Adrenal gland (tissue), 19 donors: ENCODE measurements at places on chromosomes 6 and 20. TPM values are rescaled to one million over a fixed set of nuclear protein-coding genes. Genes with fewer than 3 reads are reported as not detected.
A peak's percentile ranks its signal among the peaks of the same experiment; 100 is the strongest.

DNA sequence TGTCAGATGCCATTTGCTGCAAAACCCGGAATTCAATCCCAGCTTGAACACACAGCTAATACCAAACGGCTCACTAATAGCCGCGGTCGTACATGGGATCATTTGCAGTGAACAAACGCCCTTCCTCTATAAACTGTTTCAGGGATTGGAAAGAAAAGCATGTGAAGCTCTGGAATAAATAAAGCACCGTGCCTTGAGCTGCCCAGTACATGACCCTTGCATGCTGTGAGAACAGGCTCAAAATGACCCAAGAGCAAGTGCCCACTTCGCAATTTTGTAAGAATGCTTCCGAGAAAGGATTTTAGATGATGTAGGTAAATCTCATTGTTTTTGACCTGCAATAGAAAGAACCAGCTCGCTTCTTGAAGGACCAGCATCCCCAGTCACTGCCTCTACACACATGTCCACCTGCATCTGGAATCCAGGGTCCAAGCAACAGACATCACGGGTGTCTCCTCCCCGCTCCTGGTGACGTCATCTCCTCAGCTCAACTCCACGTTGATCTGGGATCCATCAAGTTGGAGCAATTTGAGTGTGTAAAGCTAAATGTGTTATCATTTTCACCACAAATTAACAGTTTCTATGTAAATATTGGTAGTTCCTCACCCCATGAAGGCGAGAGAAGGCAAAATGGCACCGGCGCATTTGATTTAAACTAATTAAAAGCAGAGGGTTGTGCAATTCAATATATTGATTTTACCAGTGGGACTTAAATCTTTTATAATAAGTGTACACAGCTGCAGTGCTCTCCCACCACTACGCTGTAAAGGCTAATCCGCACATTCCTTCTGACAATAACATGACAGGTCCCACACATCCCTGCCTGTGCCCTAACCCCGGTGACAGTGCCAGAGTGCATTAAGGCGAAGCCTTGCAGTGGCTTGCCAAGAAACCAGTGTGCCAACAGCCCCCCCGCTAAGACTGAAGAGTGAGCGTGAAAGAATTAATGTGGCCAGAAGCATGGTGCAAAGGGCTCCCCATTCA is 6.2 kb downstream of the BMP7 start:
- DNase-seq, result no peak

GRCh38 chr6:16850681-16851026 is 89.4 kb upstream of the ATXN1 start:
- DNase-seq, result no peak

DNA sequence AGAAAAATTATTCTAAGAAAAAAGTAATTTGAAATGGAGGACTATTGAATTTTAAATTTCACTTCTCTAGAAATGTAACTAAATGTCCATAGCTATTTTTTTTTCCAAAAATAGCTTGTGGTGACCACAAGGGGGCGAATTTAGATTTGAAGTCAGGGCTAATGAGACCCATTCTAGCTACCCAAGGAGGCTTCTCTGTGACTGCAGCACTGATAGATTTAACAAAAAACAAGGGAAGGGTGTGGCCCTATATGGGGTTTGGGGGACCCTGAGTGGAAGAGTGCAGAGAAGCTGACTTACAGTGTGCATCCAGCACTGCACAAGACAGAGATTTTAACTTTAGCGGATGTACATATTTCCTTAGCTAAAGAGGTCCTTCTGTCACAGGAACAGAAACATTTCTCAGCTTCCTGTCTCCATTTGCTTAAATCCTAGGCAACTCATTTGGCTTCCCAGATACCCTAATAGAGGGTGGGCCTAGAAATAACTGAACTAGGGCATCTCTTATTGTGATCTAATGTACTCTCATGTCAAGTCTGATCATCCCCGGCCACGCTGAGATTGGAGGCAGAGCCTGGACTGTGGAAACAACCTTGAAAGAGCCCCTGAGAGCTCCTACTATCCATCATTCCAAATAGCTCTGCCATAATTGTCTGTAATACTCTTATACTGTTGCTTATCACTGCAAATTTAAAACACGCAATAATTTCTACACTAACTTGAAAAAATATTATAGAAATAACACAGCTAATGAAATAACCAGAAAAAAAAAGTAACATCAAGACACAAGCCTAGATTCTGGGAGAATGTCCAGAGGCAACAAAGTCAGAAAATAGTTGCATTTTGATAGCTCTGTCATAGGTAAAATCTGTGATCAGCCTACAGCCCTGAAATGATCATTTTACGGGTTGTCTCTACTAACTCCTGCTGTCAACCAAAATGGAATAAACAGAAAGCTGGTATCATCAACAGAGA is 93.6 kb downstream of the SNAP91 start:
- no peak for DNase-seq

- DNase-seq, result peak; percentile 64
Observed at GRCh38 chr6:127266892-127267645, 405 bp downstream of the RNF146 start.

DNA sequence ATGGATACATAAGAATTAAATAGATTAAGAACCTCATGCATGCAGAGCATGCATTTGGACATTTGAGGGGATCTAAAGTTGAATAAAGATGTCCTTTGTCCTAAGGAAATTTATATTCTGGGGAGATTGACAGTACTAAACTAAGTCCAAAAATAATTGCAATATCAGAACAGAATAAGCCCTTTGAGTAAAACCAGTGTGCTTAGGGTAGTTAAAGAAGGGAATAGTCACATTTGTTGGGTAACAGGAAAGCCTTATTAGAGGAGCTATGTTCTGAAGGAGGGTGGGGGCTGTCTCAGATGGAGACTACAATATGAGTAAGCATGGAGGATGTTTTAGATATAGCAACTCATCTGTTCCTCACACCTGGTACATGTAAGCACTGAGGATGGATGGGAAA is 35.8 kb downstream of the CDC5L start:
- no peak for DNase-seq

GRCh38 chr6:148866657-148867268 is 119.9 kb downstream of the UST start:
- no peak for DNase-seq

DNA sequence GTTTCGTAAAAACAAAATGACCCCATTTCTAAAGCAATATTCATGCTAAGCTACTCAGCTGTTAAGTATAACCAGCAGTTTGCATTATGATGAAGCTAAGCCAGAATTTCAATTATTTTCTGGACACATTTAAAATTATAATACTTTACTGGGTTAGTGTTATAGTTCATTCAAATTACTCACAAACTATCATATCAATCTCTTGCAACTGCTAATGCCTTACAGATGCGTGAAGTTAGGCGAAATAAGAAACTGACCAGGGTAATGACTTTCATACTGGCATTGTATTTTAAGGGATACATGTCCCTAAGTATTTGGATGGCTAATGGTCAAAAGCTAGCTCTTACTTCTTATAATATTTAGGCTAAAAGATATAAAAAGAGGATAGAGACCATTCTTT is 249.6 kb downstream of the TSHZ2 start:
- no peak for DNase-seq

Gene RSPH9
- polyA plus RNA-seq, result 0.72 TPM

- no peak for DNase-seq
Observed at GRCh38 chr6:7578516-7578915, 11.5 kb upstream of the SNRNP48 start.

DNA sequence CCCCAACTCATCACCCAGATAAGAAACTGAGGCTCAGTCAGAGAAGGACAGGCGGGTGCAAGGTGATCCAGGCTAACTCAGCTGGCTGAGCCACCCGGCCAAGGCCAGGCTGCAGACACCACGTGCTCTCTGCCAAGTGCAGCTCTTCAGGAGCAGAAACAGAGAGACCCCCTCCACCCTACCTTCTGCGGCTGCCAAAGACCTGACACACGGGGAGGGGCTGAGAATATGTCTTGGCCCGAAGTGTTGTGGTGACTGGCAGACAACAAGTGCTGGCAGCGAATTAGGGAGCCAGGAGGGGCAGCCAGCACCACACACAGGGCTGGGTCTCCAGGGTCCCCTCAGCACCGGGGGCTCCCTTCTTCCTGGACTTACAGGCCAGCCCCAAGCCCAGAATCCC is 22.5 kb downstream of the PREX1 start:
- DNase-seq, result peak; percentile 26

Gene SUMO4
- 0.18 TPM for polyA plus RNA-seq

- DNase-seq, result no peak
Observed at GRCh38 chr6:90008908-90009501, 114.7 kb downstream of the GJA10 start.

Gene FNDC1
- 0.48 TPM for polyA plus RNA-seq

- DNase-seq, result no peak
Observed at GRCh38 chr6:33759887-33760629, 13.4 kb upstream of the IP6K3 start.

DNA sequence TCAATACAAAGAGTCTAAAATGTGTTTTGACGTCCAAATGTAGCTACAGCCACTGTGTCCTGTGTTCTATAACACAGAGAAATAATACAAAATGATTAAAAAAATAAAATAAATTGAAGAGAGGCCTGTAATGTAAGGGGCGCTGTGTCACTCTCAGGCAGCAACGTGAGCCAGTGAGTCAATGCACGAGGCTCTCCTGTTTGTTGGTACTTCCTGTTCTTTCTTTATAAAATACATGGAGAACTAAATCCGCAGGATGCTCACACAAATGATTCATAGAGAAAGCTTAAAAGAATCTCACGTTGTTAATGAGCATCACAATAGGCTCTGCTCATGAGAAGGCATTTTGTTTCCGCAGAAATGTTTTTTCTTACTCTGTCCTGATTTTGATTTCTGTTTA is 635.0 kb upstream of the AGPAT4 start:
- no peak for DNase-seq

DNA sequence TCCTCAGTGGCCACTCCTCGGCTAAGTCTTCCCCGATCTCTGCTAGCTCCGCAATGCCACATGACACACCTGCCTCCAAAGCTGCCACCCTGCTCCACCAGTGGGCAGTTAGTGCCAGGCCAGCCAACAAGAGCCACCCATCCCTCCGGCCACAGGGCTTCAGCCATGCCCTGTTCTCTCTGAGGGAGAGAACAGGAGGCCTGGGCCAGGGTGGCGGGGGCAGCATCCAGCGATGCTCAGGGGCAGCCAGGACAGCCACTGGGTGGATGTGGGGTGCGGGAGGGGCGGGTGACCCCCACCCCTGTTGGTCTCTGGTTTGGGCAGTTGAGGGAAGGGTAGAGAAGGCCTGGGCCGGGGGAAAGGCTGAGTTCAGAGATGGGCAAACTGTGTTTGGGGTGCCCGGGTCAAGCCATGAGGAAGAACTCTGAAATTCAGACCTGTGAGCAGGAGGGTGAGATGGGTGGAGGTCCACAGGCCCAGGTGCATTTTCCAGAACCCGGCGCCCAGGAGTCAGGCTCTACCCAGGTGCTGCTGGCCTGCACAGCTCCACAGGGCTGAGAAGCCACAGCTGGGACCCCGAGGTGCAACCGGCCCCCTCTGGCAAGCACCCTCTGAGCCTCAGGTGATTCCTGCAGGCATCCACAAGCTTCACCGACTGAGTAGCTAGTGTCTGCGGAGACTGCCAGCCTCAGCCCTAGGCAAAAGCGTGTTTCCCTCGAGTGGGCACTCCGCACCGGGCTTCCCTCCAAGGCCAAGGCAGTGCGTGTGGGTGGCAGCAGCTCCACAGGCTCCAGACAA is 91.1 kb downstream of the SULF2 start:
- DNase-seq, result no peak

Gene TMEM200A
- polyA plus RNA-seq, result 1.9 TPM

DNA sequence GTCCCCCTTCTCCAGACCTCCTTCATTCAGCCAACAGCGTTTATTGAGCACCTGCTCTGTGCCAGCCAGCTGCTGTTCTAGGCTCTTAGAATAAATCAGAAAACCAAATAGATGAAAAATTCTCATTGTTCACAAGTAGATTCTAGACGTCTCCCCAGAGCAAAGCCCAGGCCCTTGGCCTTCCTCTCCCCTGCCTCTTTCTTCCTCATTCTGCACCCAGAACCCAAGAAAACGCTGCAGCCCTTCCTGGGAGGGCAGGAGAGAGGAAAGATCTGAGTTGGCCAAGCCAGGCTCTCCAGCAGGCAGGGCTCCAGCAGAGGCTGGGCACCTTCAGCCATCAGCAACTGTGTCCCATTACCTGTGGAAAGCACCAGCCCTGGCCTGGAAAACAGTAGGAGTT is 12.0 kb upstream of the BPI start:
- no peak for DNase-seq

GRCh38 chr20:63627751-63628245 is 897 bp upstream of the GMEB2 start:
- no peak for DNase-seq

GRCh38 chr6:20365456-20365855 is 36.2 kb upstream of the E2F3 start:
- DNase-seq, result no peak

Gene HTR1B
- 0.57 TPM for polyA plus RNA-seq

Gene TGM3
- 0.13 TPM for polyA plus RNA-seq

Gene ZNFX1
- polyA plus RNA-seq, result 10.7 TPM

Gene EGFL8
- polyA plus RNA-seq, result 103 TPM

DNA sequence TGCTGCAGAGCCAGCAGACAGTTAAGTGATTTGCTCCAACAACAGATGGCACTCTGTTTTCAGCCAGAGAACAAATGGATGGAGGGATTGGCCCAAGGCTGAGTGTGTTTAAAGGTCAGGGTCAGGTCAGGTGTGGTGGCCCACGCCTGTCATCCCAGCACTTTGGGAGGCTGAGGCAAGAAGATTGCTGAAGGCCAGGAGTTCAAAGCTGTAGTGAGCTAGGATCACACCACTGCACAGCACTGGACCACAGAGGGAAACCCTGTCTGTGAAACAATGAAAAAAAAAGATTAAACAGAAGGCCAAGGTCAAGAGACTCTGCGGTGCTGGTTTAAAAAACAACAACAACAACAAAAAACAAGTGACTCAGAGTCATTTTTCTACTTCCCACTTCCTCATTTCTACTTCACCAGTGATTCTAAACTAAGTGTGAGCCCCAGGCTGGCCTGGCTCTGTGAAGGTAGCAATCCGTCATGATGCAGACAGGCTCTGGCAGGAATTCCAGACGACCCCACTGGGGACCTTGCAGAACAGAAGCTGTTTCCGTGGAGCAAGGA is 42.5 kb upstream of the ARMC2 start:
- no peak for DNase-seq

DNA sequence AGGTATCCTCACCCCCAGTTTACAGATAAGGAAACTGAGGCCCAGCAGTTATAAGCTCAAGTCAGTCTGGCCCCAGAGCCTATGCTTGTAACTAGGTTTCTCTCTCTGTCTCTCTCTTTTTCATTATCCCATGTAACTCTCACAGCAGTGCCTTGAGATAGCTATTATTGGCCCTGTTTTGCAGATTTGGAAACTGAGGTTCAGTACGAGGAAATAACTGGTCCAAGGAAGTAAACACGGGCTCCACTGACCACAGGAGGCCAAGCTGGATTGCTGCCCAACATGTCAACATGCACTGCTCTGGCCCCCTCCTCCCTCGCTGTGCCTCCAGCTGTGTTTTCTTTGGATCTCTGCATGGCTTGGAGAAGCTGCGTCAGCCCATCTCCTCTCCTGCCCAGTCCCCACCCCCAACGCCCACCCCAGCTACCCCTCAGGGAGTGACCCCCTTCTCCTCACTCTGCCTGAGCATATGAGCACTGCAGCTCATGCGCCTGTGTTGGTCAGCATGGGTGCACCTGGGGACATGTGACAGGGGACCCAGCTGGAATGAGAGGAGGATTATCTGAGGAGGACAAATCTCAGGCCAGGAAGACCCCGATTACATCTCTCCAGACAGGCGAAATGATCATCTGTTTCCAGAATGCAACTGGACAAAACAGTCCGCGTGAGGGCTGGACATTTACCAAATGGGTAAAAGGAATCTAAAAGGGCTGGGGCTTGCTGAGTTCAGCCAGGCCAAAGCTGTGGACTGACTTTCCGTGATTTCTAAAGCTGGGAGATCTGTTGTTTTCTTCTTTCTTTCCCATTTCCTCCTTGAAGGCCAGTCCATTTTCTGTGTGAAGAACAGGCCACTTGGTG is 7.8 kb upstream of the PLTP start:
- no peak for DNase-seq
